ENCODE measurements at places on chromosomes 5 and 9. TPM values are rescaled to one million over a fixed set of nuclear protein-coding genes. Genes with fewer than 3 reads are reported as not detected.

Gene TICAM2
- 6.9 TPM for total RNA-seq

Gene PDZD2
- total RNA-seq: 70.9 TPM

Gene IL9
- total RNA-seq: not detected

Gene OLFML2A
- total RNA-seq: 39.5 TPM

Gene PTGS1
- total RNA-seq: 16.4 TPM

Gene FGF1
- 1.8 TPM for total RNA-seq

Gene GLRA1
- not detected for total RNA-seq

- no peak for DNase-seq
These were observed 28.9 kb upstream of the CPLX2 start for GRCh38 chr5:175842506-175842905.
